T follicular helper cell (primary cell): ENCODE measurements at places on chromosomes 1 and 21.

DNA sequence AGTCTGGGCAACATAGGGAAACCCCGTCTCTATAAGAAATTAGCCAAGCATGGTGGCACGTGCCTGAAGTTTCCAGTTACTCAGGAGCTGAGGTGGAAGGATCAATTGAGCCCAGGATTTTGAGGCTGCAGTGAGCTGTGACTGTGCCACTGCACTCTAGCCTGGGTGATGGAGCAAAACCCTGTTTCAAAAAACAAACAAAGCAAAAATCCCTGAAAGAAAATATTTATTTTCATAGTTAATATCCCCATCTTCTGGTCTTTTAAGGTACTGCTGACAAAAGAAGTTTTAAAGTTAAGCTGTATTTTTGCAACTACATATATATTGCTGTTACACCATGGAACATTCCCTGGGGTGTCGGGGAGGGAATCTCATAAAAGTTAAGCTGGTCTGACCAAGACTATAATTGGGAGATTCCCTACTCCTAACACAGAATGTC is 26.0 kb downstream of the VAMP4 start:
- DNase-seq: no peak

GRCh38 chr21:35982717-35983116 is 77.6 kb downstream of the SETD4 start:
- DNase-seq: no peak

DNA sequence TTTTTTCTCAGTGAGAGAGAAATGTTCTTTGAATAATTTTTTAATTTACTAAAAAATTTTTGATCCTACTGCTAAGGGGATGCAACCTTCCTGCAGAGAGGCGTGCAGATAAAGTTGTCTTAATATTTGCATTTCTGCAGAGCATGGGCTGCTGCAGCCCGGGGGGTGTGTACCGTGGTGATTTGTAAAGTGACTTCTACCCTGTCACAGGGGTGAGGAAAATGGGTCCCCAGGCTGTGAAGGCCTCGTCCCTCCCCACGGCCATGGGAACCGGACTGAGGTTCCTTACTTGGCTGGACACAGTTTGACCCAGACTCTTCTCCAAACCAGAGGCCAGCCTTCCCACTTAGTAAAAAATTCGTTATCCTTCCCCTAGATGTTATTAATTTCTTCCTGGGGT is 9.5 kb upstream of the C1orf174 start:
- DNase-seq: no peak

GRCh38 chr1:109884242-109884891 is 26.3 kb upstream of the CSF1 start:
- DNase-seq: no peak

GRCh38 chr1:32246888-32247273 is at the start of gene FAM167B:
Gene FAM167B (plus strand): TSS chr1:32247222. CDS start chr1:32247422, 200 bp downstream.
- no peak for DNase-seq

DNA sequence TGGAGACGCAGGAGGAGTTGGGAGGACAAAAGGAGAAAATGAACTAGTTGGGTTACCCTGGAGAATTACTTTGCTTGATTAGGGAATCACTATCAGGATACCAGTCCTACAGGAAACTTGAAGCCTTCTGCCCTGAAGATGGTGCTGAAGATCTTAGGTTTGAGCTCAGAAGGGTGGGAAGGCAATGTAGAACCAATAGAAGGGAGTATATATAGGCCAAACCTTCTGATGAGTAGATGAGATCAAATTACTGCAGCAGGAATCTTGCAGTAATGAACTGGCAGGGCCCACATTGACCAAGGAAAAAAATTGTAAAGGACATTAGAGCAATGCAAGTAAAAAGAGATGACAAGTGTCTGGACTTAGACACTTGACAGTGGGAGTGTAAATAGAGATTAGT is 116.3 kb upstream of the CACYBP start:
- no peak for DNase-seq
